ENCODE measurements at places on chromosomes 16 and 17.

DNA sequence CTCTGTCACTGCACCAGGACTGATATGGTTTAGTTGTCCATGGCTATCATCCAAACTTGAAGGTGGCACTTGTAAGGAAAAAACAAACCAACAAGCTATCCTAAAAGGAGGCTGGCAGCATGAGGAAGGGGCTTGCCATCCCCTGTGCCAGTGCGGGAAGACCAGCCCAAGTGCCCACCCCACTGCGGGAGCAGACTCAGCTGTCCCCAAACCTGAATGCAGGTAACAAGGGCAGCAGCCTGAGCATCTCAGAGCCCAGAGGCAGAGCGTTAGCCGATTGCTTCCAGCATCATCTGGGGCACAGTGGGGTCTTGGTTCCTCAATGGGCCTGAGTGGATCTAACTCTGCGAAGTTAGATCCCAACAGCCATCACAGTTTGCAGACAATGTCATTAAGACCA lies 29.2 kb upstream of the C16orf78 start:
- no peak for DNase-seq

DNA sequence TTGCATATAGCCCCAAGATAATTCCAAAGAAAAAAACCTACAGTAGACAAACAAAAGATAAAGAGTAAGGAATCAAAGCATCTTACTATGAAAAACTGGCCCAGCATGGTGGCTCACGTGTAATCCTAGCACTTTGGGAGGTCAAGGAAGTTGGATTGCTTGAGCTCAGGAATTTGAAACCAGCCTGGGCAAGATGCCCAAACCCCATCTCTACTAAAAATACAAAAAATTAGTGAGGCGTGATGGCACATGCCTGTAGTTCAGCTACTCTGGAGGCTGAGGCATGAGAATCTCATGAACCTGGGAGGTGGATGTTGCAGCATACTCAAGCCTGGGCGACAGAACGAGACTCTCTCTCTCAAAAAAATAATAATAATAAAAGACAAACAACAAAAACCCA lies 764.7 kb upstream of the KIF2B start:
- DNase-seq, result no peak

DNA sequence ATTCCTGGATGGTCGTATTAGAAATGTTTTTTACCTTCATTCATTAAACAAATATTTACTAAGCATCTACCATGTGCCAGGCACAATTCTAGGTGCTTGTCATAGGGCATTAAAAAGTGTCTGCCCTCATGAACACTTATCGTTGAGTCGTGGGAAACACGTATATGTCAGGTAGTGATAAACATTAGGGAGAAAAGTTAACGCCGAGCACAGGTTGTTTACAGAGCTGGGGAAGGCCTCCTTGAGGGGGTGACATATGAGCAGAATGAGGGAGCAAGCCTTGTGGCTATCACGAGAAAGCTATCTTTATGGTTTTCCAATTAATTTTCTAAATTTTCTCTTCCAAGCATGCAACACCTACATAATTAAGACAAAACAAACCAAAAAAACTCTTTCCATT lies 985 bp upstream of the ZNF213 start:
- DNase-seq, result no peak

DNA sequence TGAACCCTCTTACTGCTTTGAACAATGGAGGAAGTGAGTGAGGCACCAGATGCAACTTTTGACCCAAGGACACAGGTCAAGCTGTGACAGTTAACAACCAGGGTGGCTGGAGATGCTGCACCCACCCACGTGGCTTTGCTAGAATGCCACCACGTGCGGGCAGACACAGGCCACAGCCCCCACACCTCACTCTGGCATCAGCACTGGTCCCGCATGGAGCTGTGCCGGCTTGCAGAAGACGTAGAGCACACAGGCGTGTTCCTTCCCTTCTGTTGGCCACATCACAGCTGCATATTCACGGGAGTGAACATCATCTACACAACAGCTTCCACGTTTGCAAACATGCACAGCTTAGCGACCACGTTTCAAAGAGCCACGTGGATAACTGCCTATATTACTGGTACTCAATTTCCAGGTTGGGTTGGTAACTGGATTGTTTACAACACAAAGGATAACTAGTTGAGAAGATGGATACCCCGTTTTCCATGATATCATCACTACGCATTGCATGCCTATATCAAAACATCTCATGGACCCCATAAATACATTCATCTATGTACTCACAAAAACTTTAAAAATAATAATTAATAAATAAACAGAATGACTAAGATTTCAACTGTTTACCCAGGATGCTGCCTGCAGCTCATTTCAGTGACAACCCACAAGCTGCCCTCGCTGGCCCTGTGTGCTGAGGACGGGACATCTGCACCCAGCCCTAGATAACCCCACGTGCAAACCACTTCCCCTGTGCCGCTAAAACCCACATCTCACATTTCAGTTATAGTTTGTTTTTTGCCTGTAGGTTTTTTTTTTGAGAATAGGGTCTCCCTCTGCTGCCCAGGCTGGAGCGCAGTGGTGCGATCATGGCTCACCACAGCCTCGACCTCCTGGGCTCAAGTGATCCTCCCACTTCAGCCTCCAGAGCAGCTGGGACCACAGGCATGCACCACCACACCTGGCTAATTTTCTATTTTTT lies 132.0 kb downstream of the ANKRD11 start:
- DNase-seq, result no peak

DNA sequence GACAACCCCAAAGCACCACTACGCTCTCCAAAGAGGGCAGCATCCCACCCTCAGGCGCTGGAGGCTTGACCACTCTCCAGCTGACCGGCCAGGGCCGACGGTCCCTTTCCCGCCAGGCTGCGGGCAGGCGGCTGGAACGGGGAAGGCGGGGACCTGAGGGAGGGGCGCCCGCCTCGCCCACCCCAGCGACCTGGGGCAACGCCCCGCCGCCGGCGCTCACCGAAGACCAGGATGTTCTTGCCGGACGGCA lies 431 bp downstream of the DYNC1LI2 start:
- DNase-seq, result no peak

GRCh38 chr16:30472328-30472942 lies at the start of gene ITGAL:
Gene ITGAL (plus strand): TSS chr16:30472742. CDS start chr16:30472838, 96 bp downstream.
- DNase-seq, result no peak

DNA sequence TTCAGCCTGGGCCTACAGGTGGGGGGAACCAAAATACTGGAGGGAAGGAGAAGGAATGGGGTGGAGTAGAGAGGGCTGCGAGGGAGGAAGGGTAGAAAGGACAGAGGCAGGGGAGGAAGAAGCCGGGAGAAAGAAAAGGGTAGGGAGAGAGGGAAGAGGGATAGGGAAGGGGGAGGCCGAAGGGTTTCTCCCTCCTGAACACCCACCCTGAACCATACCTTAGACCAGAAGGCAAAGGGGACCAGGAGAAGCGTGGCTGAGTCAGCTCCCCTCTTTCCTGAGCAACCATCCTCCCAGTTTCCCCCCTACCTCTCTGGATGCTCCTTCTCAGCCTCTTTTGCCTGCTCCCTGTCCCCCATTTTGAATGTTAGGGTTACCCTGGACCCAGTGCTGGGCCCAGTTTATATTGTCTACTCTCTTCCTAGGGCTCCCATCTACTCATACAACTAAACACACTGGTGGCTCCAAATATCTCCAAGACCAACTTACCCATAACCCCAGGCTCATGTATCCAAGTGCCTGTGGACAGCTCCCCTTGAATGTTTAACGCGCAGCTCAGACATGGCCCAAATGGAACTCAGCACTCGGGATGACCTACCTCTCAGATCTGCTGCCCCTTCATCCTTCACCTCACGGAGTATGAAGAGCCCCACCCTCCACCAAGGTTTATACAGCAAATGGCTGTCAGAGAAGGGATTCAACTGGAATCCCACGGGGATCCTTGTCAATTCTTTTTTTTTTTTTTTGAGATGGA lies 7.8 kb downstream of the TSPOAP1 start:
- DNase-seq, result no peak

DNA sequence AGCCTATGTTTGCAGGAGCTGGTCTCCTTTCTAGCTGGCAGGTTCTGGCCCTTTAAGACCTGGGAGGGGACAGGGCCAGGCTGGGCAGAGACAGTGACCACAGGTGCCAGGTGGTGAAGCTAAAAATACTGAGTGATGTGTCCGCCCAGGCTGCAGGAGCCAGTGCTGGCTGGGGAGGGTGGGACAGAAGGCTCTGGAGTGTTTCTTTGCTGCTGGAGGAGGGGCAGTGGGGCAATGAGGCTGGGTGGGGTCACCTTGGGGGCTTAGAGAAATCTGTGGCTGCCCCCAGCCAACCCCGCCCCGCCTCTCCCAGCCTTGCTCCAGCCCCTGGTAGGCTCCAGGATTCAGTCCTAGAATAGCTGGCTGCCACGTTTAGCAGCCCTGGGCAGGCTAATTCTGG lies 30.4 kb upstream of the SBK1 start:
- DNase-seq, result no peak

GRCh38 chr17:81237591-81238489 lies 1.0 kb downstream of the TEPSIN start:
- no peak for DNase-seq

DNA sequence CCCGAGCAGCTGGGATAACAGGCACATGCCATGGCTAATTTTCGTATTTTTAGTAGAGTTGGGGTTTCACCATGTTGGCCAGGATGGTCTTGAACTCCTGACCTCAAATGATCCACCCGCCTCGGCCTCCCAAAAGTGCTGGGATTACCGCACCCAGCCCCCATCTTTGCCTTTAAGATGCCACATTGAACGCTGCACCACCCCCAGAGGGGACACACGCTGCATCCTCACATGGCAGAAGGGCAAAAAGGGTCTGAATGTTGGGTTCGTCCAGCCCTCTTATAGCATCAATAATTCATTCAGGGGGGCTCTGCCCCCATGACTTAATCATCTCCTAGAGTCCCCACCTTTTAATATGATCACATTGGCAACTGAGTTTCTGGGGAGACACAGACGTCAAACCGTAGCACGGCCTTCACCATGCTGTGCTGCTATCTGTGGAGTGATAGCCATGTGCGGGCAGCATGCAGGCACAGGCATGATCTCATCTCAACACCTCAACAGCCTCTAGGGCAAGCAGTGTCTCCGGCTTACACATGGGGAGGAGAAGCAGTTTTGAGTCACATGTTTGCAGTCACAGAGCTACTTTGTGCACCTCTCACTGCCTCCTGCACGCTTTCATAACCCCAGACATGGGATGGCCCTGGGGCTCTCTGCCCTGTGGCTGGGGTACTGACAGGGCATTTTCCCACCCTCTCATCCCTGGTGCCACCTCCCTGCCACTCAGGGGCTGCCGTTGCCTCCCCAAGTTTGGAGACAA lies 30.0 kb downstream of the IL21R start:
- DNase-seq, result no peak
